CD4-positive, alpha-beta T cell treated with Interleukin-17A for 4 hours (primary cell): ENCODE measurements at places on chromosomes 7 and 10.

GRCh38 chr10:71708301-71708703 is 11.3 kb downstream of the C10orf105 start:
- DNase-seq, result peak; percentile 81

- DNase-seq, result no peak
Observed at GRCh38 chr7:41169317-41169716, 533.6 kb downstream of the INHBA start.

DNA sequence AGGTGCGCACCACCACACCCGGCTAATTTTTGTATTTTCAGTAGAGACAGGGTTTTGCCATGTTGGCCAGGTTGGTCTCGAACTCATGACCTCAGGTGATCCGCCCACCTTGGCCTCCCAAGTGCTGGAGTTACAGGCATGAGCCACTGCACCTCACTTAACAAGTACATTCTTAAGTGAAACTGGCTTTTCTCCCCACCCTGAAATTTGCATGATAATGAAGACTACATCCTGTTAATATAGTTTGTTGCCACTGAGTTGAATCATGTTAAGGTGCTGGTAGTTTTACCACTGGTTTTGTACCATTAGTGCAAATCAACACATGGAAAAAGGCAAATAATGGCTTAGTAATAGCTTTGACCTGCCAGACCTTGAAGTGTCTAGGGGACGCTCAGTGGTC is 62.2 kb downstream of the MPLKIP start:
- DNase-seq, result no peak

- DNase-seq, result no peak
Observed at GRCh38 chr7:114959931-114960330, 38.0 kb downstream of the MDFIC start.

GRCh38 chr10:84290235-84290634 is 38.2 kb upstream of the CCSER2 start:
- DNase-seq, result no peak

DNA sequence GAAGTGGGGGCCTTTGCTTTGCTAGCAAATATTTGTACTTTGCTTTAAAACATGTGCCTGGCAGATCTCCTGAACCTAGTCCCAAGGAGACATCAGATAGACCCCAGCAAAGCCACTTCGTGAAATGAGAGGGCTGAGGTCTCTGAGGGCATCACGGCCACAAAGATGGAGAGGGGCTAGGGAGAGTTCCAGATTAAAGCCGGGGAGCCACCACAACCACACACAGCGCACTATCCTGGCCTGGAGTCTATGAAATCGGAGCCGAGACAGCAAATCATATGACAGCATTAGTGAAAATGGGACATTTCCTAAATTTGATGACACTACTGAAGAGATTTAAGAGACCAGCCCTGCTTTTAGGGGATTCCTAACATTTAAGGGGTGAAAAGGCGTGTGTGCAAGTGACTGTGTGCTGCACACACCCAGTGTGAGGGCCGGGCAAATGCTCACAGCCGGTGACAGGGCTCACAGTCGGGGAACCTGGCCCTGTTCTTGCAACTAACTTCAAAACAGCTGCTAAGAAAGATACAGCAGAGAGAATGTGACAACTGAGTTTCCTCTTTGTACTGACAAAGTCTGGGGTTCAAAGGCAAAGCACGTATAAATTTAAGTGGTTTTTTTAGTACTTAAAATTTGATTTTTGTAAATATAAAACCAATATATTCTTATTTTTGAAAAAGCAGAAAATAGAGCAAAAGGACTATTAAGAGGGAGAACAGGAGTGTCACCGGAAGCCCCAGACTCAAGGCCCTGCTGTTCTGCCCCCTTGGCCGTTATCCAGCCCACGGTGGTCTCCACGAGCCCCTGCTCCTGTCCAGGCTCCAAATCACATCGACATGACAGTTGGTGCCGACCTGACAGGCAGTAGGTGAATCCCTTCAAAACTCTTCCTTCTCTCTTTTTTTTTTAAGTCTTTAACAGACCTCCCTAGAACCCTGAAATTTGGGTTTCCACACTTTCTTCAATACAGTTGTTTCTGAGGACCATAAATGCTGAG is 49.5 kb downstream of the VIPR2 start:
- DNase-seq, result no peak

- DNase-seq, result no peak
Observed at GRCh38 chr10:127873901-127874470, 18.8 kb downstream of the CLRN3 start.

GRCh38 chr7:101880282-101881054 is 63.0 kb downstream of the CUX1 start:
- no peak for DNase-seq

- DNase-seq, result no peak
Observed at GRCh38 chr10:82282782-82283456, 407.9 kb downstream of the NRG3 start.

GRCh38 chr10:42936580-42936979 is 140.3 kb upstream of the RET start:
- DNase-seq, result no peak

DNA sequence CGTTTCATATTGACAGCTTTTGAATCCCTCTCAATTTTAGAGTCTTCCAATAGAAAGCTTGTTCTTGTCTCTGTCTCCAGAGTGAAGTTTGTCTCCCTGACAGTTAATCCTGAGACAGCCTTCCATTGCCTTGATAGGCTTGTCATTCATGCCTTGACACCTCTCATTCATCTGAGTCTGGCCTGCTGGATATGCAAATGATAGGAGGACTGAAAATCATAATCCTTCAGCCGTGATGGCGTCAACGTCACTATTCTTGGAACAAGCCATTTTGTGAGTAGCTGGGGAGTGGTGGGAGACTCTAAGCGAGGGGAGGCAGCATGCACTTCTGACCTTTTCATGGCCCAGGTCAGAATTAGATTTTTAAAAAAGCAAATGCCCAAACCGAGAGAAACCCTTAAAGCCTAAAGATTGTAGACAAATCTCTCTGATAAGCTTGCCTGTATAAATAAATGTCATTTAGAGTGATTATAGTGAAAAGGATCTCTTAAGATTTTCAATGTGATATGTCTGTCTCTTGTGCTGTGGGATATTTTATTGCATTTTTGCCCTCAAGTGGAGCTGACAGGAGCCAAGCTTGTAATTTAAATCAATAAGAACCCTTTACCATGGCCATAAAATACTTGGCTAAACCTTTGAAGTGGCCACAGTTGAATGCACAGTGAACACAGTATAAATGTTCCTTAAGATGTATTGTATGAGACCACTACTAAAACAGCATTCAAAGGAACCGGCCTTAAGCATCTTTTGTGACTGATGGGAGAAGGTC is 148.8 kb downstream of the SNX10 start:
- DNase-seq, result no peak

- DNase-seq, result no peak
Observed at GRCh38 chr7:69756235-69756634, 158.0 kb downstream of the AUTS2 start.

DNA sequence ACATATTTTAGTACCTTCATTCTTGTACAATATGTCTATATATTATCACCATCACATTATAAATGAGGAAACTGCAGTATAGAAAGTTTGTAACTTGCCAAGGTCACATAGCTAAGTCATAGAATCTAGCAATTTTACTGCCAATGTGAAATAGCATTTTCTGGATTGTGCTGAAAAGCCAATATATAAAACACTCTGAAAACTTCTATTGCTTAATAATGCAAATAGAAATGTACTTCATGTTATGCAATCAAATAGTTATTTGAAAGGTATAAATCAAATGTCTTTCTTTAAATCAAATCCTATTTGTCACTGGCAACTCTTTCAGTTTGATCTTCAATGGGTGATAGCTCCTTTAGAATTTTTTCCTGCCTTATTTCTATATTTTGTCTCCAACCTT is 129.5 kb downstream of the TMEM26 start:
- no peak for DNase-seq

DNA sequence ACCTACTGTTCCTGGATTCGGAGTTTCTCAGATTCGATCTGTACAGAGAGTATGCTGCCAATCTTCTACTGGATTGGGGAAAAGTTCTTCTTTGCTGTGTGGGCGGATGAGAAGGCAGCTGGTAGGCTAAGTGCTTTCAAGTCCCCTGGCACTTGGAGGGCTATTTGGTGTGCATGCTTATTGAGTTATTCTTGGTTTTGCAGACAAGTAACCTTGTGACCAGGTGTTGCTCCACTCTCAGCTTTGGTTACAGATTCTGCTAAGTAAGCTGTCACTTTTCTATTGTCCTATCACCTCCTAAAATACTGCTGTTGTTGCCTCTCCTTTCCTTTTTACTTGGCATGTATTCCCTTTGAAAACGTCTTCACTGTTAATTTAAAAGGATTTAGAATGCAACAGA is 1375.1 kb upstream of the LRRTM3 start:
- no peak for DNase-seq

DNA sequence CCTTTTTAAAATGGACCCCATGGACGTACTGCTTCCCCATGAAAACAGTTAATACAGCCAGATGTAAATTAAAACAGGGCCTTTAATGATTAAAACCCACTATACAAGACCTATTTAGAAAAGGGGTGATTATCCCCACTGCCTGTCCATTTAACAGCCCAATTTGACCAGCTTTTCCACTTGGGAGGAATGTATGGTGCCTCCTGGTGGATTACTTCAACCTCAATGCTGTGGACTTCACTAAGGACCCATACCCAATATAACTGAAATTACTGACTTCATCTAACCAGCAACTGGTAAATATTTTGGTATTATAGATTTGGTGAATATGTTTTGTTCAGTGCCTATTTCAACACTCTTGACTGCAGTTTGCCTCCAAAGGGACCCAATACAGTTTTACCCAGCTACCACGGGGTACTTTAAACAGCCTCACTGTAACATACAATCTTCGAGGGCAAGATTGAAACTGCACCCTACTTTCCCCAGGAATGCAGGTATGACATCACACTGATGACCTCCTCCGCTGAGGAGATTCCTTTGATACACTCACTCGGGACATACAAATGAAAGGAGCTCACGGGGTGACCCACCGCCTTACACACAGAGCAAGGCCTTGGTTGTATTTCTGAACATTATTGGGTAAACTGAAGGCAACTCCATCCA is 192.8 kb downstream of the DNAJC1 start:
- DNase-seq, result no peak

DNA sequence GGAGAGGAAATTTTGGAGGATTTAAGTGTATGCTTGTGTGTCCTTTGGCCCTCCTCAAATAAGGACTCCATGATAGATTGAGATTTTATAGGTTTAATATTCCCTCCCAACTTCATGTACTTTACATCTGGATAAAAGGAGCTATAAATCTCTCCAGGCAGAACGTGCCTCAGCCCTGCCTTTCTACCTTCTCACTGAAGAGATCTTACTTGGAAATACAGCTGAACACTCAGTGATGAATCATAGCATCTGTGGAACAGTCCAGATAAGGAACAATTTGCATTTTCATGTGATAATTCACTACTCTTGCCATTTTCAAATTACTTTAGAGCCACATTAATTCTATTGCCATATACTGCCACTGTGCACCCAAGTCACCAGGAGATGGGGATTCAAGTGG is 364.6 kb upstream of the PODXL start:
- no peak for DNase-seq

DNA sequence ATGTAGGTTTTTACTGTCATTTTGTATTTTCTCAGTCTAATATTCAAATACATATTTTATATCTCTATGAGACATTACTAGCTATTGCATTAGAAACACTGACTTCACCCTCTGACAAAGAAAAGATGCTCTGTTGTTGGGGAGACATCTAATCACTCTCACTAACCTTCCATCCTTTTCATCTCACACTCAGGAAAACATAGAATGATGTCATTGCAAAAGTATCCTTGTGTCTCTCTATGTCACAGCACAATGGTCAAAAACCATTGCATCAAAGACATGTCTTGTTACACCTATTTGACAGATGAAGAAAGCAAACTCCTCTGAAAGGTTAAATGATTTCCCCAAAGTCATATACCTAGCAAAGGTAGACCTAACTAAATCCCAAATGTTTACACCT is 231.3 kb upstream of the PTN start:
- no peak for DNase-seq

- DNase-seq, result no peak
Observed at GRCh38 chr10:23275355-23275754, 69.2 kb downstream of the C10orf67 start.

DNA sequence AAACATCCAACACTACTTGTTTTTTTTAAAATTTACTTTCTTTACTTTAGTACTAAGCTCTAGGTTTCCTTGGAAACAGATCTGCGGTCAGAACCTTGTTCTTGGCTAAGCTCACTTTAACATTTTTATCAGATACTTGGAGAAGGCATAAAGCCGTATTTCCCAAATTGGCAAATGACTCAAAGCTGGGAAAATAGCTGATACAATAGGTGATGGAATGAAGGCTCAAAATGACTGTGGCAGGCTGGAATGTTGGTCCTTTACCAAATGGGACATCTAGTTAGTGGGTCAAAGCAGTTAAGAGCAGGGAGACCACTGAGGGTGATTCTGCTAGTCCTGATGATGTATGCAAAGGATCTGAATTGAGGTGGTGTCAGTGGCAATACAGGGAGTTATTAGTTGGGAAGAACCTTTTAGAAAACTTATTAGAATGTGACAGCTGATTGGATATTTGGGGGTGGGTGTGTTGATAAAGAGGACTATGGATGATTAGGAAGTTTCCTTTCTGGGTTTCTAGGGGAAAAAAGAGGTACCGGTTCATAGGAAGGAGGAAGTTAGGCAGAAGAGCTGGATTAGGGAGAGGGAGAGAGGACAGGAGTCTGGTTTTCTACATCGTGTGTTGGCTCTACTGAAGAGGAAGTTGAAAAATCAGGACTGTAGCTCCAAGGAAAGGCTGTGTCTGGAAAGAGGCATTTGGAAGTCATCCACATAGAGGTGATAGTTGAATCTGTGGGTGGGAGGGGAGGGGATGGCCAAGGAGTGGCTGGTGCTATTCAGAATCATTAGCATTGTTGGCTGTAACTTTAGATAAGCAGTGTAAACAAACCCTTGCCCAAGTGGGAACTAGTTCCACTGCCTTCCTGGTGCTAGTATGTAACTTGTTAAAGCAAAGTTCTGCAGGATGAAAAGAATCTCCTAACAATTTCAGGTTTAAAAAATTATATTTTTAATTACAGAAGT is 13.1 kb downstream of the PLCE1 start:
- no peak for DNase-seq

DNA sequence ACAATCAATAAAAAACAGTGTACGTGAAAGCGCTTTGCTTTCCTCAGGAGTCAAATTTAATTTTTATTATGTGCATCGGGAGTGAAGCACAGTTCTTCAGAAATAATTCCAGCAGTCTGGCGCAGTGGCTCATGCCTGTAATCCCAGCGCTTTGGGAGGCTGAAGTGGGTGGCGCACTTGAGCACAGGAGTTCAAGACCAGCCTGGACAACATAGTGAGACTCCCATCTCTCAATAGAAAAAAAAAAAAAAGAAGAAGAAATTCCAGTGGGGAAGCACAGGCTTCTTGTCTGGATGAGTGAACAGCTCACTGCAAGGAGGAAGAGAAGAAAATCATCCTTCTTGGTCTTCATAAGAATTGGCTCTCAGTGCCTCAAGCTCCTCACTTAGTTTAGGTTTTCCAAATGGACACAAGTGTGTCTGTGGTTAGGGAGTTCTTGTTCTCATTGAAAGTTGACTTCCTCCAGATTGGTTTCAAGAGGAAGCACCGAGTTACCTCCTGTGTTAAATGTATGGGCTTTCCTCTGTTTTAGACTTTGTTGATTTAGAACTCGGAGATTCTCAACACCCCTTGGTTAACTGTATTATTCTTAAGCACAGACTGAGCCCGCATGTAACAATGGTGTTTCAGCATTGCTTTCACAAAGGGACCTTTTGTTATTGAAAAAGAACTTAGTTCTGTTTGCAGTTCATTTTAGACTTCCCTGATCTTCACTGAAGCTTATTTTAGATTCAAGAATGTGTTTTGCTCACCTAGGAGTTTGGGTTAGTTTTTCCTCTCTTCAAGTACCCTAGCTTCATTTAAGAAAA is 28.0 kb downstream of the LMTK2 start:
- DNase-seq, result no peak
